ACHN (cell line): ENCODE measurements at places on chromosomes 4 and X.

DNA sequence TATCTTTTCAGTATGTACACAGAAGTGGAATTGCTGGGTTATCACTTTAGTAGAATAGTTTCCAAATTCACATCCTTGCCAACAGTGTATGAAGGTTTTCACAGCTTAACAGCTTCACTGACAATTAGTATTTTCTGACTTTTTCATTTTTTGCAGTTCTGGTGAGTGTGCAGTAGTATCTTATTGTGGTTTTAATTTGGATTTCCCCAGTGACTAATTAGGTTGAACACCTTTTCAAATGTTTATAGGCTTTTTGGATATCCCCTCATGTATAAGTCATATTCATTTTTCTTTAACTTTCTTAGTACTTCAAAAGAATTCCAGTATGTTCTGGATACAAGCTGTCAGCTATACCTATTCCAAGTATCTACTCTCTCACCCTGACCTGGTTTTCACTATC, 37.1 kb downstream of the BRCC3 start:
- no peak for DNase-seq

DNA sequence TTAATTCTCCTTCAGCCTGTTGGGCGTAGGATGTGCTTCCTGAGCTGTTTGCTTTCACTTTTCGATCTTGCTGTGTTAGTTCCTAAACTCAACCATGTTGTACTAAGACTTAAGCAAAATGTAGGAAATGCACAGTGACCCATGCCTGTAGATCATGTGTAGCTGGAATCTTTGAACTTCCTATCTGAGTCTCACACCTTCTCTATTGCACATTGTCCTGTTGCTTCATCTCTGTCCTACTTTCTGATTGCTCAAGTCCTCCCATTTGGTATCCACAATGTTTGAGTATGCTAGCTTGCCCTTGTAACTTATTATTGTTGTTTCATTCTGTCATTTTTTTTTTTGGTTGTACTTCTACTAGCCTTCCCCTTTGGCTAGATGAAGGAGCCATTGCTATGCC, 239.6 kb downstream of the PPP1R2C start:
- no peak for DNase-seq

DNA sequence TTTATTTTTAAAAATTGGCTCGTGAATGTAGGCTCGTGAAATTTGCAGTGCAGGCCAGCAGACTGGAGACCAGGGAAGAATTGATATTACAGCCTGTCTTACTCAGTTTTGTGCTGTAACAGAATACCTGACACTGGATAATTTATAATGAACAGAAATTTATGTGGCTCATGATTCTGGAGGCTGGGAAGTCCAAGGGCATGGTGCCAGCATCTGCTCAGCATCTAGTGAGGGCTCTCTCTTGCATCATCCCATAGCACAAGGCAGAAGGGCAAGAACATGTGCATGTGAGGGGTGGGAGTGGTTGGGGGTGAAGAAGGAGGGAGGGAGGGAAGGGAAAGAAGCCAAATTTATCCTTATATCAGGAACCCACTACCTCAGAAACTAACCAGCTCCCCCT, 13.7 kb upstream of the CLTRN start:
- DNase-seq = no peak

GRCh38 chr4:81471298-81471587, 464 bp downstream of the RASGEF1B start:
- peak; percentile 12 for DNase-seq

DNA sequence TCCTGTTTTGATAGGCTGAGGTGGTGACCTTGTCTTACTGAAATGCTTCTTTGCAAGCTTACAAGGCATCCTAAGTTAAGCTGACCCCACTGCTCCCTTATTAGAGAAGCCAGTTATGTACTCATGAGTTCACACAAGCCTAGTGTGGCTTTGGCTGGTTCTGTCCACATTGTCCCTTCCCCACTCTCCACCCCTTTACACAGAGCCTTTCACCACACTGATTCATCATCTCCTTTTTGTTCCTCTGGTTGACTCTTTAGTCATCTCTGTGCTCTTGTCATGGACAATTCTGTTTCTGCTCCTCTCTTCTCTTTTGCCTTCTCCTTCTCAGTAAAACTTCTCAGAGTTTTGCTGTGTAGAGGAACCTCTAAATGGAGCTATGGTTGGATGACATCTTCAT, 4.9 kb downstream of the CHRNA9 start:
- DNase-seq = no peak

DNA sequence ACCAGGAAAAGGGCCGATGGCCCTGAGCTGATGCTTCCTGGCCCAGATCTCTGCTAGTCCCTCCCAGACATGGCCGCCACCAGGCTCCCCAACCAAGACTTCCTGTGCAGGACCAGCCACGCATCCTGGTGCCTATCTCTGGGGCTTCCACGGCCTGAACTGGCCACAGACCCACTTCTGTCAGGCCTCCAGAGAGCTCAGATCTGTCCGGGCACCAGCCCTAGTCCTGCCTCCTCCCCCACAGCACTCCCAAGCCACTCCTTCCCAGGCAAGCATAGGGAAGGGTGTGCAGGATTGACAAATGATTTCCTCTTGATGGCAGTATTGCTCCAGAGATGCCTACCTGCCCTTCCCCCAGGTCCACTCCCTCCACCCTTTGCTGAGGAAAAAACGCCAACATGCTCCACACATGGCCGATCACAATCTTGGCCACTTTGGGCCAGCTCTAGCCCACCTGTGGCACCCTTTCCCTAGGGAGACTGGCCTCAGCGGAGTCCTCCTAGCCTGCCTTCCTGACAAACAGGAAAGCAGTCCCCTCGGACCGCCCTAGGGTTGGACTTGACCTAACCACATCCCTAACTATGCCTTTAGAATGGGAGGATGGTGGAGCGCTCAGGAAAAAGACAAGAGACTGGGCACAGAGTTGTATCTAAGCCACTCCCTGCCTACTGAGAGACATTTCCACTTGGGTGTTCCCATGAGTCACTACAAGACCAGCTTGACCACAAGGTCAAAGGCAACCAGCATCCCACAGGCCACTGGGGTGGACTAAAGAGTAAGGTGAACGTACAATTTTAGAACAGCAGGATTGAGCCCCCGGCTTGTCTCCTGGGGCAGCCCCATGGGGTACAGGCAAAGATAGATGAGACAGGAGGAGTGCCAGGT, 277.5 kb upstream of the AGTR2 start:
- peak; percentile 75 for DNase-seq
